ENCODE measurements at places on chromosomes 1 and 21.

DNA sequence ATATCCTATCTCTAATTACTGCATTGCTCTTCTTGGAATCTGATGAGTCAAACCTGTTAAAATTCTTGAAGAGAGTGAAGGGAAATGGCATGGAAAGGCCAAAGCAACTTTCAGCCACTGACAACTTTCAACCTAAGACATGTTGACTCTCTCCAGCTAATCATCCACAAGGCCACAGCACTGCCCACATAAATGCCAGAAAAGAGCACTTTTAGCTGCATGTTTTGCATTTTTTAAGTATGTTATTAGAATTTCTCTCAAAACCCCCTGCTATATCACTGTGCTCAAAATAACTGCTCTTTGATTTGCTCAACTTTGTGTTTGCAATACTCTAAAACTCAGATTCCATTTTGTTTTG lies 352.5 kb downstream of the ADGRL2 start:
- DNase-seq, result no peak

DNA sequence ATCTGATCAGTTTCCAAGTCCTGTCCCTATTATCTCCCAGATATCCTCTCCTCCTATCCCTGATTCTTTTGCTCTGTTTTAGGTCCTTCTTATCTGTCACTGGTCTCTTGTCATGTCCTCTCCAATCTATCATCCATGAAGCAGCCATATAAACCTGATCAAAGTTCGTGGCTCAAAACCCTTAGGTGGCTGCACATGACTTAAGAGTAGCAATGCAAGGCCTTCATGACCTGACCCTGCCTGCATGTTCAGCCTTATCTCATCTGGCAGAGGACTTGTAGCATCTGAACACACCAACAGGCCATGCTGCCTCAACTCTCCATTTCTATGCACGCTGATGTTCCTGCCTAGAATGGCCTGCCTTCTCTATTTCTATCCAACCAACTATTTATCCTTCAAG lies 65.2 kb downstream of the NOS1AP start:
- DNase-seq, result no peak

DNA sequence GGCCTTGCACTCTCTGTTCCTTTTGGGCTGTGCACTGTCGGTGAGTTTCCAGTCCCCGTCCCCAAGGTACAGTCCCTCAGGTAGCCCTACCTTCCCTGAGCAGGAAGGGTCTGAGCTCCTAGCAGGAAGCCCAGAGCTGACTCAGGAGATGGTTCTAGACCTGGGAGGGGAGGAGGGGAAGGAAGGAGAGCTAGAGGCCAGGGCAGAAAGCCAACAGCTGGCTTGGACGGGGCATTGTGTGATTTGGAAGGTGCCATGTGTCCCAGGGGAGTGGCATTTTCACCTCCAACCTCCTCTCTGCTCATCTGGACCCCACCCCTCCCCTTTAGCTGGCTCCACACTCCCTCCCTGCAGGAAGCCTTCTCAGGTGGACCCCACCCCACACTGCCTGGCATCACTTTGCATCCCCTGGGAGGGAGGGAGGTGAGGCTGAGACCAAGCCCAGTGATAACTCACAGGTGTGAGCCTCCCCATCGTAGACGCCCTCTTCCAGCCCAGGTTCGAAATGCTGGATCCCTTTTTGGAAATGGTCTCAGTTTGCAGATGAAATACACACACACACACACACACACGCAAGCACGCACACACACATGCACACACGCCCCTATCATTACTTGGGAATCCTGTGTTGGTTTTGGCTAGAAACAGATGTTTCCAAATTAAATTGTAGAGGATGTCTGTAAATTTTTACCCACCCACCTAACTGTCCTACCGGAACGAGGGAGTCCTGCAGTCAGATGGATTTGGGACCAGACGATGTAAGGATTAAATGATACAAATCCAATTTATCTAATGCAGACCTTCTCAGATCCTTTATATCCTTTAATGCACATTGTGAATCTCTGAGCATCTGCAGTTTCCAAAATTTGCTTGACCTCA lies 19.7 kb upstream of the IFNLR1 start:
- DNase-seq, result no peak

DNA sequence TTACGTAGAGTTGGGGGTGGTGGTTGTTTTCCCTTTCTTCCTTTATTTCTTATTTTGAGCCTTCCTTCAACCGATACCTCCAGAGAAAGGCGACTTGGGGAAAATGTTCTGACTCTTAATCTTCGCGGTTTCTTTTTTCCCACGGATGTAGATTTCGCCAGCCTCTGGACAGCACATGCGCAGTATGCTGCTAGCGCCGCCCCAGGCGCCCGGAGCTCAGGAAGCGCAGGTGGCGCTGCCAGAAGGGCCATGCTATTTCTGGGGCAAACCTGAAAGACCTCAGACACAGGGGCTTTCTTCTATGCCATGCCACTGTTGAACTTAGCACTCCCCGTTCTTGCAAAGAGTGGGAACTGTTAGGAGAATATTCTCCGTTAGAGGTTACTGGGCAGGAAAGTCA lies 392.1 kb downstream of the KIF26B start:
- DNase-seq, result no peak

DNA sequence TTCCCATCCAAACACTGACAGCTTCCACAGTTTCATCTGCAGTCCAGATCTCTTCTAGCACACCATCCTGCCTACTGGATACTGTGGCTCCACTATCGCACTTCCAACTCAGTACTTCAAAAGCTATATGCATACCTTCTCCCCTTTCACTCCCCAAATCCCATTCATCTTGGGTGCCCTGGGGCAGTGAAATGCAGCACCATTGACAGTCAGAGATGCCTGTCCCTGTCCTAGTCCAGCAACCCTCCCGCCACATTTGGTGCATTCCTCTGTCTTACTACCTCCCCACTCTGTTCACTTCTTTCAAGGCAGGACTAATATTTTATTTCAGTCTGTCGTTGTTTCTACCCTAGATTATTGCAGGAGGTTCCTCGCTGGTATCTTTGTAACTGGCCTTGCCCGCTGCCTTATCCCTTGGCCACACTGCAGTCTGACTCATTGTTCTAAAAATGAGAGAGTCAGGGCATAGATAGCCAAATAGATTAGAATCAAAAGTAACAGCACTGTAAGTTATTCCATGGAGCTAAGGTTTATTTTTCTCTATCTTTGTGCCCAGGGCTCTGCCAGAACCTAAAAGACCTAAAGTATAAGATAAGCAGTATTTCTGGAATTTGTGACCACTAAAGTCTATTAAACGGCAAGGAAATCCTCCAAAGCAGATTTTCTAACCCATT lies 96.7 kb downstream of the ESRRG start:
- DNase-seq, result no peak

DNA sequence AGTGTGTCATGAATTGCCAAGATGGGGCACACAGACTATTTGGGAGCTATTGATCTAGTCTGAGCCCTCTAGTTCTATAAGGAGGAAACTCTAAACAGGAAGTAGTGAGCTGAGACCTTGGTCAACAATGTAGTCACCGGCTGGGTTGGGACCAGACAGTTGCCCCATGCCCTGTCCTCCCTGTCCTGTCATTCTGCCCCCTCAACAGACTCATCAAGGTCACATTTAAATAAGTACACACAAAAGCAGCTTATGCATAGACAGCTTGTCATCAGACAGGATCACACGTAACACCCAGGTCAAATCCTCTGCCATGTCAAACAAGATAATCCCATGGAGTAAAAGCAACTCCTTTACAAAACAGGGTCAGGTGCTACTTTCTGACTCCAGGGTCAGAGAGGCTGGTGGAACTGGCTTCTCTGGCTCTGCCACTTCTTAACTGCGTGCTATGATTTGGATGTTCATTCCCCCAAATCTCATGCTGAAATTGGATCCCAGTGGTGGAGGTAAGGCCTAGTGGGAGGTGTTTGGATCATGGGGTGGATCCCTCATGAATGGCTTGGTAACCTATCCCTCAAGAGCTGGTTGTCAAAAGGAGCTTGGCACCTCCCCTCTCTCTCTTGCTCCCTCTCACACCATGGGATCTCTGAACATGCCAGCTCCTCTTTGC lies 128.9 kb downstream of the HIVEP3 start:
- DNase-seq, result no peak

GRCh38 chr1:25653558-25653957 lies 37.0 kb downstream of the MAN1C1 start:
- no peak for DNase-seq

DNA sequence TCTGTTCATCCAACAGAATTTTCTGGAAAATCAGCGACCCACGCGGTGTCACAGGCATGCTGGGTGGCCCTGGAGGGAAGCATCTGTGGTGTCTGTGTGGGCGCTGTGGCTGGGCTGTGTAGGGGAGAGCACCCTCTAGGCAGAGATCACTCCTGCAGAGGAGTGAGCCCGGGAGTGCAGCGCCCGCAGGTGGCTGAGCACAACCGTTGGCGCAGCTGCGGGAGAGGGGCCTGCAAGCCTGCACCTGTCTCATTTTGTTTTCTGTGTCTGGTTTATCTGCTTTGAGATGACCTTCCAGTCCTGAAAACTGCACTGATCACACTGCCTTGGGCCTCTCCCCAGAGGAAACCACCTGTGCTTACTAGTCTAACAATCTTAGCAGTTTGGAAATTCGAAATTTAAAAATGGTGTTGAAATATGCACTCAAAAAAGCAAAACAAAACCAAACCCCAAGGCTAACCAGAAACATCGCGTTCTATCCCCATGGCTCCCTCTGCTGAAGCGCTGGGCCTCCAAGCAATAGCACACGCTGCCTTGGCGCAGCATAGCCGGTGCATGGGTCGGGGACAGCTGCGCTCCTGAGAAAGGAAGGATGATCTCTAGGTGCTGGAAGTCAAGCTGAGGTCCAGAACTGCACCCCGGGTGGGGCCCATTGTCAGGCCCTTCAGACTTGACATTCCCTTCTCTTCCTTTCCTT lies 4.8 kb downstream of the FAM3B start:
- DNase-seq, result no peak

- DNase-seq, result no peak
Measured at GRCh38 chr1:42968654-42969053, 10.0 kb upstream of the SLC2A1 start.

DNA sequence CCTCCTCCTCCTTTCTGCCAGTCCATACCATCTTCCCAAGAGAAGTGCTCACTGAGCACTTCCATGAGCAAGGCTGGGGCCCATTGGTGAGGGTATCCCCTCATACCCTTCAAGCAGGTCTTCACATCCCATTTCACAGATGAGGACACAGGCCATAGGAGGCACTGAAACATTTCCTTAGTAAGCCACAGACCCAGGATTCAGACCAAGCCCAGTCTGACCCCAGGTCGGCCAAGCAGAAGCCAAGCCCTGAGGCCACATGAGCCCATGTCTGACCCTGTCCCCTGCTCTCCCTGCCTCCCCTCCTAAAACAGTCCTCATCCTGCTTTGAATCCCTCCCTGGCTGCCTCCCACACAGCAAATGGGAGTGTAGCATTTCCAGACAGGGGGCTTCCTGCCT lies 146.2 kb downstream of the ZSCAN20 start:
- DNase-seq, result no peak

- no peak for DNase-seq
Measured at GRCh38 chr21:44815852-44816628, 1.8 kb downstream of the SUMO3 start.

- DNase-seq, result no peak
Measured at GRCh38 chr1:159441360-159441759, 1.8 kb downstream of the OR10J1 start.
